Activated CD8-positive, alpha-beta memory T cell treated with anti-CD3 and anti-CD28 coated beads, Interleukin-2, amount 50 U/mL, for 4 hours (primary cell): ENCODE measurements at places on chromosomes 4 and X.

DNA sequence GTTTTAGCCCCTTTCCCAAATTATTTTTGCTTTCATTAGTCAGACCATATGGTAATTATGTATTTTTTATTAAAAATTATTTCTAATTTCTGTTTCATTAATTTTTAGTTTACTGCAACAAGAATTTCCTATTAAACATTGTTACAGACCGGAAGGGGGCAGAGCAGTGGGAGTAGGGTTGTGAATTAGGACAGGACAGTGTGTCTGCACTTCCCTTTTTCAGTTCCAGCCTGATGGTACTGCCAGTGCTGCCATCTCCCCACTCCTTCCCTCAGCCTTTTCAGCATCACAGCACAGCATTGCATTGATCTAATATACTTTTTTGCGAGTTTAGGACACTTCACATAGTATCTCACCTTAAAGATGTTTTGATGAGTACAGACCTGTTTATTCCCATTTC is 76.5 kb downstream of the STIM2 start:
- no peak for DNase-seq

DNA sequence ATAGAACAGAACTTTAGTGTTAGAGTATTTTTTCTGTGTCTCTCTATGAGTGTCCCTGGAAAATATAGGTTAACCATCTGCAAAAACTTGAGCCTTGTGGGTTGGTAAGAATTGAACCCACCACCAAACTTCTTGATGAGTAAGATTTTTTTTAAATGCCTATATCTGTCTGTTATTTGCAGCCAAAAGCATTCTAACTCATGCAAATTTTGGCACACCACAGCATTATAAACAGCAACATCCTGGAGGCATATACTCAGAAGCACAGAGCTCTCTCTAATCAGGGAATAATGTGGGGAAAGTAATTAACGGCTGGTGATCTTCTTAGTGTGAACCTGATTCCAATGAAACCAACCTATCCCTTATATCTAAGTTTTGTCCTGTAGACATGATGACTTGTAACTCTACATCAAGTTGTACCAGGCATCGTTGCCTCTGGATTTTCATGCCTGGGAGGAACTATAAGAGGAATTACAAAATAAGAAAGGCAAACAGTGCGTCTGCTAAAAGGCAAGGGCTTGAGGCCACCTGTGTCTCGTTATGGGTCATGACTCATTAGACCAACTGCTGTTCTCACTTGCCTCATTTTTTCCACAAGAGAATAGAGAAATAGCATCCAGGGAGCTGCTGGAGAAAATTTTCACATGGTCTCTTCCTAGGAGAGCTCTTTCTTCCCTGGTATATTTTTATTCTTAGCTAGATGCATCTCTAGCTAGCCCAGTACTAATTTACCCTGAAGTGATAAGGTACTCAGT is 202.4 kb downstream of the CHIC2 start:
- no peak for DNase-seq

DNA sequence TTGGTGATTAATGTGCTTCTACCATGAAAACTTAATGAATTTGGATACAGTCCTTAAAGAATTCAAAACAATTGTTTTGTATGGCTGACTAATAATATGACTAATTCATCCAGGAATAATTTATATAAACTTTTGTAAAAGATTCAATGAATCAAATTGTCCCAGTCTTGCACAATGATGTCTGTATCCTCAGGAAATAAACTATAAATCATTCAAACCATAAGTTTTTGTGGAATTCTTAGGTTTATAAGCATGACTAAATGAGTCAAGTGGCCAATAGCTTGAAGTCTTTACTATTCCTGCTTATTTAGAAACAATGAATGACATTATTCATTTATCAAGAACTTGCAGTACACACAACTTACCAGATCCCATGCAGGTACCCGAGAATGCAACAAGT is 935.0 kb upstream of the INTU start:
- no peak for DNase-seq

- DNase-seq, result no peak
These were observed 112.2 kb upstream of the ANXA3 start for GRCh38 chr4:78439328-78439727.

DNA sequence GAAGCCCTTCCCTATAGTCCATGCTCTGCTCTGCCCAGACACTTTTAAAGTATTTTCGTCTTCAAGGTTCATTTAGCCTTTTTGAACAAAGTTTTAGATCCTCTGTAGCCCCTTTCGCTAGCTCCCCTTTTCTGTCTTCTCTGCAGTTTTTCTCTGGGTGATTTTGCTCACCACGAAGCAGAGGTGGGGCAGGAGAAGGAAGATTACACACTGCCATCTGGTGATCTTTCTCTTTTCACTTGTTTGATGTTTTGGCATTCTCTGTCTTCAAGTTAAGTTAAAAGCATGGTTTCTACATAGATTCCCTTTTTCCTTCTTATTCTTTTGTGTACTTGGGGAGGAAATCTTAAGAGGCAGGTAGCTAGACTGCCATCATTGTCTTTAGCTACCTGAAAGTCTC is 43.9 kb downstream of the CC2D2A start:
- DNase-seq, result no peak

DNA sequence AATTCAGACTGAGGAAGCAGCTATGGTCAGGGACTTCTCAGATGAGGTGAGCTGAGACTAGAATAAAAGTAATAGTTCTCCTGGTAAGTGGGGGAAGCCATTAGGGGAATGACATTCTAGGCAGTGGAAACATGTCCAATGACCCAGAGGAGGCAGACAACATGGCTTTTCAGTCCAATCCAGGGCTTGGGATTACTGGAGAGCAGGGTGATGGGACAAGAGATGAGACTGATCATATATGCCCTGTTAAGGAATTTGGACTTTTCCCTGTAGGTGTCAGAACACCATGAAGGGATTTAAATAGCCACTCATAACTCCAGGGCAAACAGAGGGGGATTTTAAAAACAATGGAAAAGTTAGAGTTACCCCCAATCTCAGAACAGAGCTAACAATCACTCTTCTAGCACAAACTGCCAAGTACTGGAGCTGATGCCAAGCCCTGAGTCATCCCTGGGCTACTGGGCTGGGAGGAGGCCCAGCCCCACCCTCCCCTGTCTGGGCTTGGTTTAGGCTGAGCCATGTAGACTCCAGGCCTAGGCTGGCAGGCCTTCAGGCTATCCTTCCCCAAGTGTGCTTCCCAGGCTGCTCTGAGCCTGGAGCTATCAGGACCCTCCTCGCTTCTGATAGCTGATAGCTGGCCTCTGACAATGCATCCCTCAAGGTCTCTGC is 22.7 kb upstream of the MSN start:
- peak; percentile 27 for DNase-seq

DNA sequence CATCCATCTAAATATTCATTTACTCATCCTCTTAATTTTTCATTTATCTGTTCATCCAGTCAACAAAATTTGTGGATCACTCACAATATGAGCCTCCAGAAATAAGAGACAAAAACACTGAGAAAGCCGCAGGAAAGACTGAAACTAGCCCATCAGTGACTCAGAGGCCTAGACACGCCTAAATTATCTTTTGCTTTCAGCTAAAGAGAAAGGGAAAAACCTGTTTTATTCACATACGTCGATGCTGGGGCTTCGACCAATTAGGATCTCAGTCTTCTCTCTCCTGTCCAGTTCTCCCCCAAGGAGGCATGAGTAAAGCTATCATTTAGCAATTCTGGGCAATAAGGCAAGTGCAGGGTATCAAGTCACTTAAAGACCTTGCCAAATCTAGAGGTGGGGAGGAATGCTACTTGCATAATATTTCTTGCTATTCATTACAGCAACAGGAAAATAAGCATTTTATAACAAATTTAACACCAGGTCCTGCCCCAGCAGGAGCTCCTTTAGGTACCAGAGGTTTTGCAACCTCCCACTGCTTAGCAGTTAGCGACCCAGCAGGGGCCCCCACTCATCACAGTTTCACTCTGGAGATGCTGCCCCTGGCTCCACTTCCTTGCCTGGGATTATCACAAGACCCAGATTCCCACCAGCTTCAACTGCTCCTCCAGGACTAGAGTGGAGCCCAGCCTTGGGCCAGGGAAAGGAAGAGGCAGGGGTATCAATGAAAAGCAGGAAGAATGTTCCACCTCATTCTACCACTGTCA is 30.1 kb upstream of the TMEM154 start:
- DNase-seq, result no peak

DNA sequence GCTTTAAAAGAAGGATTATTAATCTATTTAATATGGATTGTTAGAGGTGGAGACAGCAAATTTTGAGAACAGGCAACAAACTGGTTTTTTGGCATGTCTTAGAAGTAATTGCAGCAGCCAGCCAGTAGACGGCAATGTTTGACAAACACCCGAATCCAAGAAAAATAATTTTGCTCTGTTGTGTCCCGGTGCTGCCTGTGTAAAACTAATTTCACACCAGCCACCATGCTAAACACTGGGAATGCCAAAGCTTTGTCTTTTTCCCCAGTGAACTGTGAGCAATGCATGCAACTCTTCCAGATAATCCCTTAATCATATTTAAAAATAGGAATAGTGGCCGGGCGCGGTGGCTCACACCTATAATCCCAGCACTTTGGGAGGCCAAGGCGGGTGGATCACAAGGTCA is 25.9 kb downstream of the SMIM31 start:
- DNase-seq, result no peak

DNA sequence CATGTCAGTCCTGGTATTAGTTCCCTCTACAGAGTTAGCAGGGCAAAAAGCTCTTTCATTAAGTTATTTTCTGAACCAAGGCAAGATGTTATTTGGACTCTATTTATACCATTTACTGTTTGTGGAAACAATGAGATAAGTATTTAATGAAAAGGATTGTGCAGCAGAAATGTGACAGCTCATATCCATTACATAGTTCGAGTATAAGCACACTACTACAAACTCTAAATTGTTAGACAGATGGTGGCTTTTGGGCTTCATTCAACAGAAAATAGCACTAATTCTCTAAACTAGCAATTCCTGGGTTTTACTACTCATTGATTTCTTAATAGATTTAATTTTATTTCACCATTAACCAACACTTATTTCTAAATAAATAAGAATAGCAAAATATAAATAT is 95.2 kb upstream of the ANK2 start:
- no peak for DNase-seq

- no peak for DNase-seq
These were observed 413.5 kb upstream of the GRIA3 start for GRCh38 chrX:122770581-122770980.

GRCh38 chrX:110794601-110795000 is 1.0 kb downstream of the CHRDL1 start:
- DNase-seq, result no peak

DNA sequence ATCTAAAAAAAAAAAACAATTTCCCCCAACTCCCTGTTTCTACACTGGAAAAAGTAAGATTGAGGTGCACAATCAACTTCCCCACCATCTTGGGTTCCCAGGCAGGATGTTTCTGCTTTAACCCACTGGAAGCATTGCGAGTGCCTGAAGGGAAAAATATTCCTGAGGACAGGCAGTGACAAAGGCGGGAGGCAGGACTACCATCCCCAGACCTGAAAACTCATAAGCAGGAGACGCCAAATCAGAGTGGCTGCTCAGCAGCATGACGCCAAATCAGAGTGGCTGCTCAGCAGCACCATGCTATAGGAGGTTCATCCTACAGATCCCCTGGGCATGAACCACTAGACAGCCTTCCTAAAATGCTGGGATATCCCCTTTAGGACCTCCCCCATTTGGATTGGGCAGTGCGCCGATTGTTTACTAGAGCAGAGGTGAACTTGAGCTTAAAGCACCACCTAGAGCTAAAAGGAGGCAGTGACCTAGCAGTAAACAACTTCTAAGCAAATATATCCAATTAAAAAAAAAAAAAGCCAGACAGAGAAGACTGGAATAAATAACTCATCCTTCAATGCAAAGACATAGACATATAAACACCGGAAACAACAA is 35.0 kb upstream of the GK start:
- no peak for DNase-seq

DNA sequence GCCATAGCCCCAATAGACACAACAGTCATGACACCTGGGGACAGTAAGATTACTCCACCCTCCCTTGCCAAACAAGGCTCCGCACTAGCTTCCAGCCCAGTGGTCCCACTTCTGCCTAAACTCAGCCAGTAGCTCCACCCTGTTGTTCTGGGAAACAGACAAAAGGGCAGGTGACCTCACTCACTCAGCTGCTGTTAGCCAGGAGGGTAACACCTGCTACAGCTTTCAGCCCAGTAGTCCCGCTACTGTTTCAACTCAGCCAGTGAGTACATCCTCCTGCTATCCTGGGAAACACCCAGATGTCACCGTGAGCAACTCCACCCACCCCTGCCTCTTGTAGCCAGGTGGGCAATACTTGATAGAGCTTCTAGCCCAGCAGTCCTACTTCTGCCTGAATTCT is 162.7 kb upstream of the CPXCR1 start:
- no peak for DNase-seq
